ENCODE measurements at places on chromosomes 3 and 15. TPM values are rescaled to one million over a fixed set of nuclear protein-coding genes. Genes with fewer than 3 reads are reported as not detected.

GPR149 gene
- not detected for total RNA-seq

FAM3D gene
- not detected for total RNA-seq

RHCG gene
- total RNA-seq = not detected

NRROS gene
- total RNA-seq = 1.8 TPM

RYR3 gene
- total RNA-seq = 0.66 TPM

GRCh38 chr3:148078658-148079057 is 619.0 kb upstream of the AGTR1 start:
- no peak overlapping the region for H3K27ac ChIP-seq
- no peaks in the 10 kb centered on the region for H3K27me3 ChIP-seq
- H3K4me1 ChIP-seq = no peaks in the 10 kb centered on the region
- H3K4me3 ChIP-seq = no peak overlapping the region
- H3K36me3 ChIP-seq = no peaks in the 10 kb centered on the region

- peak; percentile 56 for DNase-seq
- H3K4me3 ChIP-seq = no peak overlapping the region
- H3K4me1 ChIP-seq = peaks cover 99% of the 10 kb centered on the region
Observed at GRCh38 chr15:31338318-31338878, 11.8 kb downstream of the KLF13 start.

DNA sequence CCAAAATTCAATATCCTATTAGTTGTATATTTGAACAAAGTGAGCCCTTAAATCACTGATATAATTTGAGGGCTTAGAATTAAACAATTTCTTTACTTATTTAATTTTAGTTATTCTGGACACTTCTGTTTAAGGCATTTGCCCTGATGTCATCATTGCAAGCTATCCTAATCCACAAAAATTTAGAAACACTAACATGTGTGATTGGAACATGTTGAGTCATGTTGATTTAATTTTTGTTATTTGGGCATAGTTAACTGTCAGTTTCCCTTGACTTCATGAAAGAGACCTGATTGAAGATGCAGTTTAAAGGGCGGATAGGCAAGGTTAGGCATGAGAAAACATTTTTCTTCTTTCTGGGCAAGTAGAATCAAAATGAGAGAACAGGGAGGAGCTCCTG is 682.6 kb downstream of the ROBO1 start:
- no peak overlapping the region for H3K4me3 ChIP-seq
- H3K4me1 ChIP-seq = no peaks in the 10 kb centered on the region
- H3K27me3 ChIP-seq = no peaks in the 10 kb centered on the region
- H3K36me3 ChIP-seq = no peaks in the 10 kb centered on the region

GRCh38 chr15:69997161-69997485 is 100.6 kb downstream of the TLE3 start:
- H3K36me3 ChIP-seq = no peaks in the 10 kb centered on the region
- H3K27ac ChIP-seq = no peak overlapping the region
- no peak overlapping the region for H3K4me3 ChIP-seq
- peaks cover 16% of the 10 kb centered on the region for H3K4me1 ChIP-seq

- H3K4me3 ChIP-seq = no peak overlapping the region
- no peaks in the 10 kb centered on the region for H3K27me3 ChIP-seq
- H3K36me3 ChIP-seq = peaks cover 27% of the 10 kb centered on the region
- no peak overlapping the region for H3K27ac ChIP-seq
- H3K4me1 ChIP-seq = peaks cover 6% of the 10 kb centered on the region
Observed at GRCh38 chr15:44718180-44718926, 7.0 kb downstream of the B2M start.

DNA sequence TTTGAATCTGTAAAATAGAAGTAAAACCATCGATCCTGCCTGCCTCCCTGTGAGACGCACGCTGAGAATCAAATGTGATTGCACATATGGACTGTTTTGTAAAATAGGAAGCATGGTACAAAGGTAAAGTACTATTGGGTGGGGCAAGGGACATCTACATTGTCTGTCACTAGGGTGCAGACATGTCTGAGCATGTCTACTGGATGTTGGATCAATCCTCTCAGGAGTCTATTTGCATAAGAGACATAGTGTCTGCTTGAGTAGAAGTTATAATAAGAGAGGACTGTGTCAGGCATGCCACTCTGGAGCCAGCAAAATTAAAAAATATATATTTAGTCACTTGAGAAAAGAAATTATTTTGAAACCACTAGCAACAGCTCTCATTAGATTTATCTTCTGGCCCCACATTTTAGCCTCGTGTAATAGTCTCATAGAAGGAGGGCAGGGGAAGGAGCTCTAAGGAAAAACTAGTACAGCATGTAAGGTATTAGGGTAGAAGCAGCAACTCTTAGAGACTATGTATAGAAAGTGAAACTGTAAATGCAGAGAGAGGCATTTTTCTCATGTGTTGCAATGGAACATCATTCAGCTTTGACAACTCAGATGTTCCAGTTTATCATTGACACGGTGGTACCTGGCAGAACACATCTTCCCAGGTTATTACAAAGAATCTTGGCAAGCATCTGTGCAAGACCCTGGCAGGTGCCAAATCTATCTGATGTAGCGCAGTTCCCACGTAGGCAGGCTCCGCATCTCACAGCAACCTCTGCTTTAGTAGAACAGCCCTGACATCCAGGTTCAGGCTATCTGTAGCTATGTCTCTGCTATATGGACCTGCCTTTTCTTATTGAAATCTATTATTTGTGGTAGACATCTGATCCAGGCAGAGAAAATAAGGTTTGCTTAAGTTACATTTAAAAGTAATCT is 85.2 kb upstream of the CHL1 start:
- H3K27ac ChIP-seq = no peak overlapping the region
- no peaks in the 10 kb centered on the region for H3K36me3 ChIP-seq
- H3K4me3 ChIP-seq = no peak overlapping the region

- H3K27ac ChIP-seq = no peak overlapping the region
- peaks cover 18% of the 10 kb centered on the region for H3K4me1 ChIP-seq
- no peaks in the 10 kb centered on the region for H3K36me3 ChIP-seq
Observed at GRCh38 chr3:129061023-129061887, 676 bp downstream of the GP9 start.

Measured in body of pancreas (tissue), 4 donors.